Stimulated activated CD4-positive, alpha-beta T cell treated with anti-CD3 and anti-CD28 coated beads, Interleukin-15, amount 100 ng/mL, for 1 hour (primary cell): ENCODE measurements at places on chromosomes 6 and 20.

DNA sequence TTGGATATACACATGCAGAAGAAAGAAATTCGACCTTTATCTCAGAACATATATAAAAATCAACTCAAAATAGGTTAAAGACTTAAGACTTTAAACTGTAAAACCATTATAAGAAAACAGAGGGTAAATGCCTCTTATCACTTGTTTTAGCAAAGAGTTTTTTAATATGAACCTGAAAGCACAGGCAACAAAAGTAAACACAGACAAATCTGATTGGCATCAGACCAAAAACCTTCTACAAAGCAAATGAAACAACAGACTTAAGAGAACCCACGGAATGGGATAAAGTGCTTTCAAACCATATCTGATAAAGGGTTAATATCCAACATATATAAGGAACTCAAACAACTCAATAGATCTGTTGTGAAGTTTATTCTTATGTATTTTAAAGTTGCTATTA is 309.9 kb upstream of the OPRM1 start:
- DNase-seq: no peak

- DNase-seq: no peak
Measured at GRCh38 chr6:165401092-165401491, 91.7 kb upstream of the C6orf118 start.

- no peak for DNase-seq
Measured at GRCh38 chr6:45590226-45590625, 212.5 kb upstream of the SUPT3H start.

GRCh38 chr20:5033566-5033965 is 32.3 kb upstream of the SLC23A2 start:
- no peak for DNase-seq
